Activated CD4-positive, alpha-beta T cell treated with anti-CD3 and anti-CD28 coated beads for 24 hours (primary cell): ENCODE measurements at places on chromosomes 3 and 15.

- no peak for DNase-seq
Measured at GRCh38 chr3:187799942-187800641, 54.8 kb upstream of the BCL6 start.

DNA sequence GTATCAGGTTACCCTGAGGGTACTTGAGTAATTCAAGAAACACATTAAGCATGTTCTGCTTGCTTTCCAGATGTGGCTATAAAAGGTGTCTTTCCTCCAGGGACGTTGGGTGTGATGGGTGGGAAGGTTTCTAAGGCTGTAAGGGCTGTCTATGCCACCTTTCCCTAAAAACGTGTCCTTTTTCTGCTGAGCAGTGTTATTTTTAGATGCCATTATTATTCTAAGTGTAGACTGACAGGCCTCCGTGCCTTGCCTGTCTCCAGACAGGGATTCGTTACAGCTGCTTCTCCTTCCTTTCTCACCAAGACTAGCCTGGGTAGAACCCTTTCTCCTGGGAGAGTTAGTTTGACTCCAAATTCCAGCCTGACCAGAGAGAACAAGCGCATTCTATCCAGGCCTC, 26.8 kb upstream of the RHO start:
- DNase-seq, result no peak

DNA sequence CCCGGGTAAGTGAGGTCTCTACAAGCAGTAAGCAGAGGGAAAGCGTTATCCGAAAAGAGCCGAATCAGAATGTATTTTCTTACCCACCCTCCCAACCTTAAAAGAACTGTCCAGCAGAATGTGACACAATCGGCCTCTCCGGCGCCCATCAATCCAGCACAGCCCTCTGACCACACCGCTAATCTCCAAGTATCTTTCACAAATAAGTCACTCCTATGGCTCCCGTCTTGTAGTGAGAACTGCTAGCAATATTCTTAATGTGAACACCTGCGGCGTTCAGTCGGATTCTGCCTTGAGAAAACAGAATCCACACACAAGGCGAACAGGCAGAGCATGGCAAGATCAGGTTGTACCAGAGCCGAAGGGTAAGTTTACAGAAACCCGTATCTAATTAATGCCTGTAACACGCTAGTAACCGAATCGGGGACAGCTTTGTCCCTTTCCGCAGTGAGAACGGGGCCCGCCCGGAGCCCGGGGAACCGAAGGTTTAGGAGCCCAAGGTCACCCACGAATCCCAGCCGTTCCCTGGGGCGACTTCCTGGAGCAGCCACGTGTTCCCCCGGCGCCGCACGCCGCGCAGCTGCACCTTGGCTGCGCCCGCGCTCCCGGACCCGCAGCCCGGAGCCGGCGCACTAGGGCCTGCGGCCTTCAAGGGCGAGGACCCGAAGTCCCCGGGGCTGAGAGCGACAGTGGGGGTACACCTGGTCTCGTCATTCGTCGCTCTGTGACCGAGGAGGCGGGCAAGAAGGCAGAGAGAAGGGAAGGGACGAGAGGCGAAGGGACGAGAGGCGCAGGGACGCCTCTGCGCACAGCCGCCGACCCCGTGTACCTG, 672 bp downstream of the TFRC start:
- DNase-seq, result peak; percentile 29

DNA sequence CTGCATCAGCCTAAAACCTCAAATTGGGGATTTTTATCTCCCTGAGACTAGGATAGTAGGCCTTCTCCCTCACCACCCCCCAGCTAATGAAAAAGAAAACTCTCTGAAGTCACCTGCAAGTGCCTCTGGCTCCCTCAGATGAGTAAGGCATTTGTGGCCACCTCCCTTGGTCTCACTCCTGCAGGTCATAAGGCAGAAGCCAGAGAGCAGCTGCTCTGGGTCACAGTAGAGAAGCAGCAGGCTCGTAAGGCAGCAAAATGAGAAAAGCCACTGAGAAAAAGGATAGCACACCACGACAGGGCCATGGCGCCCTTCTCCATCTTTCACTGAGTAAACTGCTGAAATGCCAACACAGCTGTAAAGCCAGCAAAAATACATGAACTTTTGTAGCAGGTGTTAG, 296.7 kb upstream of the DPH6 start:
- no peak for DNase-seq

- DNase-seq, result no peak
Measured at GRCh38 chr3:42685891-42686820, 819 bp downstream of the KLHL40 start.

GRCh38 chr3:43692085-43692855, 1.5 kb downstream of the ABHD5 start:
- no peak for DNase-seq

DNA sequence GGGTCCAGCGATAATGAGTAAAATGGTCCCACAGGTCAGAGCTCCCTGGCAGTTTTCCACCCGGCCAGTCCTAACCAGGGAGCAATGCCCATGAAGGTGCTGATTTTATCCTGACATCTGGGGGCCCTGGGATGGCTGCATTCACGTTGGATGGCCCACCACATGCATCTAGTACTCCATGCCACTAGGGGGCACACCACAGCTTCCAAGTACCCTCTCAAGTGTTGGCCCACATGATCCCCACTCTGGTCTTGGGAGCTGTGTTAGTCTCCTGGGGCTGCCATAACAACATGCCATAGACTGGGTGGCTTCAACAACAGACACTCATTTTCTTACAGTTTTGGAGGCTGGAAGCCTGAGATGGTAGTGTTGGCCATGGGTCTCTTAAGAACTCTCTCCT, 225.5 kb downstream of the SLCO3A1 start:
- no peak for DNase-seq

DNA sequence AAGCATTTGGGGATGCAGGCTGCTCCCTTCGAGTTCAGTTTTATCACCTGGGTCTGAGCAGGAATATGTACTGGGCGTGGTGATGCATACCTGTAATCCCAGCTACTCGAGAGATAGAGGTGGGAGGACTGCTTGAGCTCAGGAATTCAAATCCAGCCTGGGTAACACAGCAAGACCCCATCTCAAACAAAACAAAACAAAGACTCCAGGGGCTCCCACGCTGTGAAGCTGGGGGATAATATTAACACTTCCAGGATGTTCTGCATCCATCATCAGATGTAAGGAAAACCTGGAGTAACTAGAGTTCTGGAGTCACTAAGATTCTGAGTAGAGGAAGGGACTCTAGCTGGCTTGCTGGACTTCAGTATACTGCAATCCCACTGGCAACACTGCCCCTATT, 40.6 kb downstream of the LYZL4 start:
- no peak for DNase-seq

DNA sequence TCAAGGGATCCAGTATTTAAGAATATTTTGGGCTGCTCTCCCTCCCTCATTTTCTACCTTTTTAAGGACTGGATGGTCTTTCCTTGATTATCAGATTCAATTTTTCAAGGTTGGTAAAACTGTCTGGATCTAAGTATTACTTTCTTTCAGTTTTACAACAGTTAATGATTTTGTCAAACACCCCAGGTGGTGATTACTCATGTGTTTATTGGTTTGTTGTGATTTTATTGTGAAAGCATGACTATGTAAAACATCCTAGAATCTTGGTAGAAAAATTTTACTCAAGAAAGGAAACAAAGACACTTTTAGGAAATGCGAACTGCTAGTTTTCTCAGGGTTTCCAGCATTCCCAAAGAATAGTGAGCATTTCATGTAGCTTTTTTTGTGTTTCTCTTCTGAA, 7.3 kb downstream of the GTF2E1 start:
- no peak for DNase-seq

GRCh38 chr3:12246497-12247163, 42.2 kb upstream of the PPARG start:
- no peak for DNase-seq

DNA sequence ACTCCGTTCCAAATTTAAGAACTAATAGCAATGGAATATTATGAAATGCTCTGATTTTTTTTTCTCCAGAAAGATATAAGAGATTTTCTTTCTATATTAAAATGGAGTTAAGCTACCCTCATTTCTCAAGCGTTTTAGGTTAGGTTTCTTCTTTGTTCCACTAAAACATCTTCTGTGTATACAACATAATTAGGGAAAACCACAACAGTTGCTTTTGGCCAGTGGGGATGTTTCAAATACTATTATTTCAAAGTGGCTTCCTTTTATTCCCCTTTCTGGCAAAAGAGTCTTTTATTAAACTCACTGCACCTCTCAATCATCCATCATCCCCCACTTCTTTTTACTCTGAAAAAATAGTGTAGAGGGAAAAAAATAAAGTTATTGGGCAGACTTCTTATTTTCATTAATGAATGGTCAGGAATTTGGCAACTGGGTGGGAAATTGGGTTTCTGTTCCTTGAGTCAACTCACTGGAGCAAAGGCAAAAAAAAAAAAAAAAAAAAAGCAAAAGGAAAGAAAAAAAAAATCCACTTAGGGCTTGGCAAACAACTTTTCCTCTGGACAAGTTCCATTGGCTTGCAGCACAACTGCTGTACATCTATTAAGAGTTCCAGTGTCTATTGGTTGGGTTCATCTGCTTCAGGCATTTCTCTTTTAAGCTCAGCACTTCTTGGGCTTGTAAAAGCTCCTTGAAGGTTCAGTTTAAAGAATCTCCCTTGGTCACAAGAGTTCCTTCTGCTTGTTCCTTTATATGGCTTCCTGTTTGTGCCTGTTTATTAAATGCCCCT, 963.4 kb downstream of the ROBO1 start:
- DNase-seq, result no peak

- no peak for DNase-seq
Measured at GRCh38 chr3:124694486-124694885, 35.8 kb upstream of the UMPS start.

GRCh38 chr3:127325629-127325961, 37.7 kb upstream of the PRR20G start:
- no peak for DNase-seq

GRCh38 chr3:67593761-67594234, 60.6 kb downstream of the SUCLG2 start:
- no peak for DNase-seq

GRCh38 chr3:134630506-134630905, 20.3 kb downstream of the KY start:
- DNase-seq, result no peak

- DNase-seq, result no peak
Measured at GRCh38 chr15:91369823-91370222, 269.8 kb downstream of the SV2B start.

DNA sequence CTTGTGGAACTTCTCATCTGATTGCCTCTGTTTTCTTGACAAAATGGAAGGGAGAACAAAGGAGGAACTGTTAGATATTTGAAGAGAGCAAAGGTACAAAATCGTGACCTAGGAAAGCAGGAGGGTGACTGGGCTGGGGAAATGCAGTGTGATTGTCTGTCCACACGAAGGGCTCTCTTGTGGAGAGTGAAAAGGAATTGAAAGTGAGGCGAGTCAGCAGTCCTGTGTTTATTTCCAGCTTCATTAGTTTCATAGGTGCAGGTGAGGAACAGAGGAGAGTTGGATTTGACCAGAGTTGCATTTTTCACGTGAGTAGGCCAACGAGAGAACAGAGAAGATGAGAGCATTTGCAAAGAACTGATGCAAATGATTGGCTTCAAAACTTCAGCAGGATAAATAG, 336.4 kb upstream of the SATB1 start:
- DNase-seq, result no peak
